Left lobe of liver (tissue), 2 donors: ENCODE measurements at places on chromosomes 7 and 10. TPM values are rescaled to one million over a fixed set of nuclear protein-coding genes. Genes with fewer than 3 reads are reported as not detected.

DNA sequence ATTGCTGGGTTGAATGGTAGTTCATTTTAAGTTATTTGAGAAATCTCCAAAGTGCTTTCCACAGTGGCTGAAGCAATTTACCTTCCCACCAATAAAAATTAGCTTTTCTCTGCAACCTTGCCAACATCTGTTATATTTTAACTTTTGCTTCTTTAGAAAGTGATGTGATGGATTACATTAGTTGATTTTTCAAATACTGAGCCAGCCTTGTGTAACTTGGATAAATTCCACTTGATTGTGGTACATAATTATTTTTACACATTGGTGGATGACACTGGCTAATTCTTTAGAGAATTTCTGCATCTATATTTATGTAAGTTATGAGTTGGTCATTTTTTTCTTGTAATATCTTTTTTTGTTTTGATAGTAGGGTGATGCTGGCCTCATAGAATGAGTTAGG, 634.1 kb downstream of the GALNT17 start:
- no peak for DNase-seq

- DNase-seq = no peak
Observed at GRCh38 chr7:12469568-12469967, 65.9 kb upstream of the VWDE start.

DNA sequence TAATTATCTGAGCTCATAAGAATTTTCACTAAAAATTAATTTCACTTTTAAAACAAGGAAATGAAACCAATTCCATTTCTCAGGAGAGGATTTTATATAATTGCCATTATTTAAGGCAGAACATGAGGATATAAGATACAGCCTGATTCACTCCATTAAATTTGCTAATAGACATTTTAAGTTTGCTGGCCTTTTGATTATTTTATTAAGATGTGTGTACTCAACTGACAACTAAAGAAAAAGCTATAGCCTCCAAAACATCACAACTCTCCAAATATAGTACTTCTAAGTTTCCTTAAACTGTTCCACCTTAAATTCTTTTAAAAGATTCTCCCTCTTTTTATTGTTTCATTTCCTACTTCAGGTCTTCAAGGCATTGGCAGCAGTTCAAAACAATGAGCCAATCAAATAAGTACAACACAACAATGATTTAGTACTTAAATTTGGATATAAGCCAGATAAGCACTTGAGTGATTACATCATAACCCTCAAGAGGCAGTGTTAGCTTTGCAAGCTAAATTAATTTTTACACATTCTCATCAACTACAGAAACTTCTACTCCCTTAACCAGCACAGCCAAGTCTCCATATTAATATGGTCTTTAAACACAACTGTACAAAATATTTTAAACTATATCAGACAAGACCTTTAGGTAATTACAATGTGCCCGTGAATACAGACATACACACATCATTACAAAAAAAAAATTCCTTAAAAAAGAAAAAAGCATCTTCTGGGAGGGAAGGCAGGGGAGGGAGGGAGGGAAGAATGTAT, 121.8 kb downstream of the KMT2C start:
- DNase-seq = no peak

Gene STAMBPL1
- total RNA-seq = 1.8 TPM

DNA sequence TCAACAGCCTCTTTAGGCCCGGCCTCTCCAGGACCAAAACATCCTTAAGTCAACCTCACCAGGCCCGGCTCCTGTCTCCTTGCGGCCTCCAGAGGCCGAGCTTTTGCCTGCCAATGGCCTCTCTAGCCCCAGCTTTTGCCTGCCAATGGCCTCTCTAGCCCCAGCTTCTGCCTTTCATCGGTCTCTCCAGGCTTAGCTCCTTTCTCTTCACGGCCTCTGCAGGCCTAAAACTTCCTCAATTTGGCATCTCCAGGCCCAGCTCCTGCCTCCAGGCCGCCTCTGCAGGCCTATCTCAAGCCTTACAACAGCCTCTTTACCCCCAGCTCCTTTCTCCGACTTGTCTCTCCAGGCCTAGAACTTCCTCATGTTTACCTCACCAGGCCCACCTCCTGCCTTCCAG, 15.7 kb upstream of the TMEM248 start:
- DNase-seq = no peak

DNA sequence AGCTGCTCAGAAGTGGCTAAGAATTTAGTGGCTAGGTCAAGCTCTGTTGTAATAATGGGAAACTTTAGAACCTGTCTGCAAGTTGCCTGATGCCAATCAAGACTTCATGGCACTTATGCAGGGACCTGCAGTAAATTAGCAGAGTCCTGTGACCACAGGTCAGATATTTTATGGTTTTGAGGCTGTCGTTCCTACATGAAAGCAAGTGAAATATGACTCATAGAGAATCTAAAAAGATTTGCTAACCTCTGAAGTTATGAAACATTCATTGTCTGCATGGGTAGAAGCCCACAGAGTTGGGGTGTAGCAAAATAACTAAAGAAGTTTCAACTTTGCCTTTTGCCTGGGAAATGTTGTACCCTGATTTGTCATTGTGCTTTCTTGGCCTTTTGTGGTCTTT, 32.3 kb downstream of the SLC39A12 start:
- DNase-seq = no peak

- DNase-seq = no peak
Observed at GRCh38 chr10:43971981-43972380, 323.3 kb upstream of the ZNF32 start.

GRCh38 chr10:98173260-98173659, 38.8 kb downstream of the R3HCC1L start:
- DNase-seq = no peak

GRCh38 chr10:29473406-29474100, 161.2 kb downstream of the SVIL start:
- DNase-seq = no peak

DNA sequence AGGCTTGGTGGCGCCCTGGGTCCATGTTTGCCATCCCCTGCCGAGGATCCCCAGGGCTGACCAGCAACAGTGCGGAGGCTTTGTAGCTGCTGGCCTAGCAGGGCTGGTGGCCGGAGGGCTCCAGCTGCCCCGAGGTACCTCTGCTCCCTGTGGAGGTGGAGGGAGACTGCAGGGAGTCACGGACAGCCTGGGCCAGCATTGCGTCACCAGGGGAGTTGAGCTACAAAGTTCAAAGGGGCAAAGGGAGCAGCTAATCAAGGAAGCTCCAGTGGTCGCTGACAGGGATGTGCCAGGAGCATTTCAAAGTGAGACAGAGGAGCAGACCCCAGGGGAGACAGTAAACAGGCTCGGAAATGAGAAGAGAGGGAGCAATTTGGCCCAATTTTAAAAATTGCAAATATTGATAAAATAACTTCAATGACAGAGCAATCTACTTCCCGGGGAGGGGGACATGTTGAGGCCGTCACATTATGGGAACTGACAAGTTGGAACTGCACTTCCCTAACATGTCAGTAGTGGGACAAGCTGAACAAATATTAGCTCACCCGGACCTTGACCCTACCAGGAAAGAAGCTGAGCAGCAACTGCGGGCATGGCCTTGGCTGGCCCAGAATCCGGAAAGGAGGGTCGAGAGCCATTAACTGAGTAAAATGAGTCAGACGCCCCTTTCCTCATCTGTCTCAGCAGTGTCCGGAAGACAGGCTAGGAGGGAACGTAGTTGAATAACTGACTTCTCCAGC, 39.4 kb downstream of the BTBD16 start:
- peak; percentile 95 for DNase-seq
